ENCODE measurements at places on chromosomes 16 and 17.

DNA sequence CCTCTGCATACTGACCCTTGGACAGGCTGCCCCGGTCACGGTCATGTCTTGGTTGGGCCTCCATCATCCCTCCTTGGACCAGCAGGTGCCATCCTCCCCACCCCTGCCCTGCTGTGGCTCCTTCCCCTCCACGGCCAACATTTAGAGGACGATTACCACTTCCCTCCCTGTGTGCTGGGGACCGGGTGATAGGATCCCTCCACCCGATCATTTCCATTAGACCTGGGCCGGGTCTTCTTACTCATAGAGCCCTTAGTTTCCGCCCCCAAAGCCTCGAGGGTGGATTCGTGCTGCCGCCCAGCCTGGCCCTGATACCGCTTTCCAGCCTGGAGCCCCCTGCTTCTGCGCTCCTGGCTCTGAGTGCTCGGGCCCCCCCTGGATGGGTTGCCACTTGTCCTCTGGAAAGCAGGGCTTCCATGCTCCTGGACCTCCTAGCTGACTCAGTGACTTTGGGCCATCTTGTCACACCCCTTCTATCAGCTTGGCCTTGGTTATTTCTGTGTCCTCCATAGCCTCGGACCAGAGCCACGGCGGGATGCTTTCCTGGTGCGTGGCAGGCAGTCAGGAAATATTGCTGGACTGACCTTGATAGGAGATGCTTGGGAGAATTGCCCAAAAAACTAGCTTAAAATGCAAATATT is 171.4 kb downstream of the SEC14L1 start:
- no peak for DNase-seq

- DNase-seq: no peak
Observed at GRCh38 chr16:86205521-86206245, 304.6 kb upstream of the FOXF1 start.

DNA sequence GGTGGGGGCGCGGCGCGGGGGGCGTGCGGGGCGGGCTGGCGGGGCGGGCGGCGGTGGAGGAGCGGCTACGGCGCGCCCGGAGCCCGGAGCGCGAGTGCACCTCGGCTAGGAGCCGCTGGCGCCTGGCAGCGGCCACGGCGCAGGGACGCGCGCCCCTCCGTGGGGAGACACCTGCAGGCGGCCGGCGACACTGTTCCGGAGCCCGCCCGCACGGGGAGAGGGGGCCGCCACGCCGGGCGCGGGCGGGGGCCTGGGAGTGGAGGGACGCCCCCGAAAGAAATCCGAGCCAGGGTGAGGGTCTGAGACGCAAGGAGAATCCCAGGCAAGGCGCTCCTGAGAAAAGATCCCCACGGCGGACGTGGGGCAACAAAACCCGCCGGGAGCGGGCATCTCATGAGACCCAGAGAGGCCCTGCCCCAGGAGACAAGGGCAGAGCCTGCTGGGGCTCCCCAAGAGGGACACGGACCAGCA is at the start of gene GSG1L:
Gene GSG1L (minus strand): TSS at position 124 of the 471 bp plus-strand sequence. CDS start 290 bp downstream, outside the sequence.
- DNase-seq: no peak

DNA sequence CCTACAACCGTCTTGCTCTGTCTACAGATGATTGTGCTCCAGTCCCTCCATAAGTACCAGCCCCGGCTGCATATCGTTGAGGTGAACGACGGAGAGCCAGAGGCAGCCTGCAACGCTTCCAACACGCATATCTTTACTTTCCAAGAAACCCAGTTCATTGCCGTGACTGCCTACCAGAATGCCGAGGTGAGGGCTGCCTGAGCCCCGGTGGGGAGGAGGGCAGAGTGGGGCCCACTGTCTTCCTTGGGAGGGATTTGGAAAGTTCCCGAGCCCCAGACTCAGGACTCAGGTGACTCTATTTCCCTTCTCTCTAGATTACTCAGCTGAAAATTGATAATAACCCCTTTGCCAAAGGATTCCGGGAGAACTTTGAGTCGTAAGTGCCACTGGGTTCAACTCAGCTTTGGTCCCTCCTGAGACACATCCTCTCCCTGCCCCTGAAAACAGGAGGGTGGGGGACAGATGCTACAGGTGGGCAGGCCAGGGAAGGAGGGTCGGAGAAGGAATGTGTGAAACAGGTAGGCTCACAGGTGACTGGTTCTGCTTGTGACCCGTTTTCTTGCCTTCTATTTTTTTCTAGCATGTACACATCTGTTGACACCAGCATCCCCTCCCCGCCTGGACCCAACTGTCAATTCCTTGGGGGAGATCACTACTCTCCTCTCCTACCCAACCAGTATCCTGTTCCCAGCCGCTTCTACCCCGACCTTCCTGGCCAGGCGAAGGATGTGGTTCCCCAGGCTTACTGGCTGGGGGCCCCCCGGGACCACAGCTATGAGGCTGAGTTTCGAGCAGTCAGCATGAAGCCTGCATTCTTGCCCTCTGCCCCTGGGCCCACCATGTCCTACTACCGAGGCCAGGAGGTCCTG is 11.4 kb downstream of the TBX21 start:
- DNase-seq: no peak

GRCh38 chr17:49835472-49835871 is 12.4 kb downstream of the TAC4 start:
- DNase-seq: no peak

GRCh38 chr17:21286066-21286770 is 1.7 kb downstream of the MAP2K3 start:
- no peak for DNase-seq
